Left lung (tissue), 14 donors: ENCODE measurements at places on chromosomes 12 and 14. TPM values are rescaled to one million over a fixed set of nuclear protein-coding genes. Genes with fewer than 3 reads are reported as not detected.

FAM90A1 gene
- 3.2 TPM for polyA plus RNA-seq

NOS1 gene
- 0.24 TPM for polyA plus RNA-seq

PAPOLA gene
- 254 TPM for polyA plus RNA-seq

KRT6C gene
- not detected for polyA plus RNA-seq

DPY19L2 gene
- polyA plus RNA-seq, result 29.4 TPM

PMEL gene
- polyA plus RNA-seq, result 2.5 TPM

PPTC7 gene
- 14.4 TPM for polyA plus RNA-seq

TMEM63C gene
- polyA plus RNA-seq, result 2.0 TPM

KRT72 gene
- 0.08 TPM for polyA plus RNA-seq

DNA sequence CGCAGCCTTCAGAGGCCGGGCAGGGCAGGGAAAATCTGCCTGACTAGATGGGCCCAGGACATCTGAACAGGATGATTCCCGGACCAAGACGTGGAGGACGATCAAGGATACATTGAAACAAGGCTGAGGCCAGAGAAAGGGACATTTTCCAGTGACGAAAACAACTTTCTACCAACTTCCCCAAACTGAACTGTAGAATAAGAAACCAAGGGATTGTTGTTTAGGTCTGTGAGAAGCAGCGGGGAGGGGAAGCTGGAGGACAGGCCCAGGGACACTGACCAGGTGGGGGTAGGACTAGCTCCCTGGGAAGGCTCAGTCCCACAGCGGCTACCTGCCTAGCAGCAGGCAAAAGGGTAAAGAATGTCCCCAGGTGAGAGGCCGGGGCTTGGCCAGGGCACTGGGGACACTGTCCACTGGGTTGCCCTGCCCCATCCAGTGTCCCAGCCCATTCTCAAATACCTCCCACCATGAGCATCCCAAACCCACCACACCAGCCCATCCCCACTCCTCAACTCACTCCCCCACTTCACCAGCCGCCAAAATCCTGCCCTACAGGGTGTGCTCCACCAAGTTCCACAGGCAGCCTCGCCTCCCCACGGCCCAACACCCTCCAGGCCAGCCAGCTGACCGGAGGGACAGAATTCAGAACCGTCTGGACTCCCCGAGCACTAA is 995 bp downstream of the TNFRSF1A start:
- H3K27ac ChIP-seq, result peak overlapping the region; percentile 97
- no peaks in the 10 kb centered on the region for H3K36me3 ChIP-seq
- no peak for DNase-seq
- H3K4me1 ChIP-seq, result peaks cover 75% of the 10 kb centered on the region
- peak overlapping the region; percentile 98 for H3K4me3 ChIP-seq

DNA sequence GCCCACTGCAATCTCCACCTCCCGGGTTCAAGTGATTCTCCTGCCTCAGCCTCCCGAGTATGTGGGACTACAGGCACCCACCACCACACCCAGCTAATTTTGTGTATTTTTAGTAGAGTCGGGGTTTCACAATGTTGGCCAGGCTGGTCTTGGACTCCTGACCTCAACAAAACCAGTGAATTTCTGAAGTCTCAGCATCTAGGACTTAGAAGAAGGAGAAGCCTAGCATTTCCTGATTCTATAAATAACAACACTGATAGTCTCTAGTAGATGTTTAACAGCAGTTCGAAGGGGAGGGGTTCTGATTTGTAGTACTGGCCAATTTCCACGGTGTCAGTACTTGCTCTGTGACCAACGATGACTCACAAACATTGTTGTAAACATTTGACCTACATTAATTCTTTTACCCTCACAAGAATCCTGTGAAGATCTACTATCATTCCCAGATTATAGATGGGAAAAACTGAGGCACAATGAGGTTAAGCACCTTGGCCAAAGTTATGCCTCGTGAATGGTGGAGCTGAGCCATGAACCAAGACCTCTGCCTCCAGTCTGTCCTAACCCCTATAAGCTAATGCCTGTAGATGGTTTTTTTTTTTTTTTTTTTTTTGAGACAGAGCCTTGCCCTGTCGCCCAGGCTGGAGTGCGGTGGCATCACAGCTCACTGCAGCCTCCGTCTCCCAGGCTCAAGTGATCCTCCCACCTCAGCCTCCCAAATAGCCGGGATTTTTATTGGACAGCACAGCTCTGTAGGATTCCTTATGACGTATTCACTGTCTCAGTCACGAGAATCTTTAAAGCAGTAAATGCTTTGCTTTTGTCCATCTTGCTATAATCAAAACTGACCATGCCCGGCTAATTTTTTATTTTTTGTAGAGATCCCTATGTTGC is 5.2 kb downstream of the P2RX4 start:
- peaks cover 16% of the 10 kb centered on the region for H3K4me1 ChIP-seq
- H3K4me3 ChIP-seq, result no peak overlapping the region
- H3K27ac ChIP-seq, result peak overlapping the region; percentile 70
- H3K36me3 ChIP-seq, result peaks cover 37% of the 10 kb centered on the region

GRCh38 chr14:78173346-78174035 is 3.3 kb downstream of the NRXN3 start:
- DNase-seq, result no peak
- no peaks in the 10 kb centered on the region for H3K4me1 ChIP-seq
- no peak overlapping the region for H3K27ac ChIP-seq
- H3K36me3 ChIP-seq, result no peaks in the 10 kb centered on the region

DNA sequence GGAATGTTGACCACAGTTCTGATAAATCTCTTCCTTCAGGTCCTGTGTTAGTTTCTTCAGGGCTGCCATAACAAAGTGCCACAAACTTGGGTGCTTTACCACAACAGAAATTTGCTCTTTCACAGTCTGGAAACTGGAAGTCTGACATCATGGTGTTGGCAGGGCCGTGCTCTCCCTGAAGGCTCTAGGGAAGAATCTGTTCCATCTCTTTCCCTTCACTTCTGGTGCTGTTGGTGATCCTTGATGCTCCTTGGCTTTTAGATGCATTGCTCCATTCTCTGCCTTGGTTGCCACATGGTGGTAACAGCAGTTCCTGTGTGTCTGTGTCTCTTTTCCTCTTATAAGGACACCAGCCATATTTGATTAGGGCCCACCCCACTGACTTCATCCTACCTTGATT is 32.2 kb downstream of the HMGA2 start:
- no peaks in the 10 kb centered on the region for H3K36me3 ChIP-seq
- H3K27ac ChIP-seq, result no peak overlapping the region
- no peaks in the 10 kb centered on the region for H3K27me3 ChIP-seq
- H3K4me3 ChIP-seq, result no peak overlapping the region
- H3K4me1 ChIP-seq, result no peaks in the 10 kb centered on the region
- DNase-seq, result no peak

DNA sequence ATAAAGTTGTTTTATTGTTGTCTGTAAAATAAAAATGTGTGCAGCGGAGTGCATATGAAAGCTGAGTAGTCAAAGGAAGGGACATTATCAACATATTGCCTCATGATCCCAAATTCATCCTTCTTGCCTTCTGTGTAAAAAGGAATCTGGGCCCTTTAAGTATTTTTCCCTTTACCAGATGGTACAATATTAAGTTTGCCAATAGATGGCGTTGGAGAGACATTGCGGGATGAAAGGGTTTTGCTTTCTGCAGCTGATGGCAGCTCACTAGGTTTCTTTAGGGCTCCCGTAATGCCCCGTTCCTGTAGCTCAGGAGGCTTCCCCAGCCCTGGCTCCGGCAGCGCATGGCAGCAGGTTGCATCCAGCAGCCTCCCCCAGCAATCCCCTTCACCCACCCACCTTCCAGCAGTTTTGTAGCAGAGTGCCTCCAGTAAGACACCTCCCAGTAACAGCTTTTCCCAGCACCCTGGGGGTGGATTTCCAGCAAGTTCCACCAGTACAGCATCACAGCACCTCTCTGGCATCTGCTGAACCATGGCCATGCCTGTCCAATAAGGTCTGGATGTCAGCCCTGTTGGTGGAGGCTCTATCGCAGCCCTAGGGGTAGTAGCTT is 354.4 kb downstream of the MED13L start:
- DNase-seq, result no peak
- peaks cover 28% of the 10 kb centered on the region for H3K27me3 ChIP-seq
- no peaks in the 10 kb centered on the region for H3K4me1 ChIP-seq
- no peak overlapping the region for H3K4me3 ChIP-seq
- H3K27ac ChIP-seq, result no peak overlapping the region

DNA sequence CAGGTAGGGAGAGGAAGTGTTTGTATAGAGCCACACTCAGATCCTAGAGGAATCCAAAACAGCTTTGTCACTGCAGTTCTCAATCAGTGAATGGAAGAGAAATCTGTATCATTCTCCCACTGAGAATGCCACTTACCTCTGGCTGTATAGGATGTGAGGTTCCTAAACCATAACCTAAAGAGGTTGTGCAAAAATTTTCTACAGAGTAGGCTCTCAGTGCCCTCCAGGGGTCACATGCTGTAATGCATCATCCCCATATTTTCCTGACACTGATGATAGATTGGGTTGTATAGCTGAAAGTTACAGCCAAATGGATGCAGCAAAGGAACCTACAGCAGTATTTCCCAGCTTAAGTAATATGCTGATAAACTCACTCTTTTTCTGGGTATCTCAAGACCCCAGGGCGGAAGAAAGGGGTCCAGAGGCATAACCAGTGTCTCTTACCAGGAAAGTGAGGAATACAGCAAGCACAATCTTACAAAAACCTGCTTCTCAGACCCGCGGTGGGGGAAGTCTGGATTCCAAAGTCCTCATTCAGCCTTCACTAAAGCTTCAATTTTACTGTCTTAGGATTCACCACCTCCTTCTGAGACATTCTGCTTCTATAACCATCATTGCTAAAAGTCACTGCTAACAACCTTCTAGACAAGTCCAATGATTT is 3.8 kb downstream of the BCDIN3D start:
- no peaks in the 10 kb centered on the region for H3K27me3 ChIP-seq
- H3K36me3 ChIP-seq, result no peaks in the 10 kb centered on the region
- H3K4me3 ChIP-seq, result no peak overlapping the region
- H3K4me1 ChIP-seq, result peaks cover 8% of the 10 kb centered on the region
- DNase-seq, result no peak

- no peaks in the 10 kb centered on the region for H3K27me3 ChIP-seq
- no peaks in the 10 kb centered on the region for H3K4me1 ChIP-seq
- no peak for DNase-seq
- no peak overlapping the region for H3K27ac ChIP-seq
Measured at GRCh38 chr14:105436891-105437722, 17.5 kb downstream of the MTA1 start.

DNA sequence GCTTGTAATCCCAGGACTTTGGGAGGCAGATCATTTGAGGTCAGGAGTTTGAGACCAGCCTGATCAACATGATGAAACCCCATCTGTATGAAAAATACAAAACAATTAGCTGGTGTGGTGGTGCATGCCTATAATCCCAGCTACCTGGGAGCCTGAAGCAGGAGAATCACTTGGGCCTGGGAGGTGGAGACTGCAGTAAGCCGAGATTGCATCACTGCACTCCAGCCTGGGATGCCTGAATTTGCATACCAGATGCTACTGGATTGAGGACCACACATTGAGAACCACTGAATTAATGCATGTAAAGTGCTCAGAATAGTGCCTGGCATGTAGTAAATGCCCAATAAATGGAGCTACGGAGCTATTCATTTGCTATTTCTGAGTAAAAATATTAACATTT is 14.9 kb upstream of the MYH7 start:
- H3K36me3 ChIP-seq, result no peaks in the 10 kb centered on the region
- H3K4me3 ChIP-seq, result no peak overlapping the region
- no peak overlapping the region for H3K27ac ChIP-seq
- H3K27me3 ChIP-seq, result no peaks in the 10 kb centered on the region
- H3K4me1 ChIP-seq, result no peaks in the 10 kb centered on the region

DNA sequence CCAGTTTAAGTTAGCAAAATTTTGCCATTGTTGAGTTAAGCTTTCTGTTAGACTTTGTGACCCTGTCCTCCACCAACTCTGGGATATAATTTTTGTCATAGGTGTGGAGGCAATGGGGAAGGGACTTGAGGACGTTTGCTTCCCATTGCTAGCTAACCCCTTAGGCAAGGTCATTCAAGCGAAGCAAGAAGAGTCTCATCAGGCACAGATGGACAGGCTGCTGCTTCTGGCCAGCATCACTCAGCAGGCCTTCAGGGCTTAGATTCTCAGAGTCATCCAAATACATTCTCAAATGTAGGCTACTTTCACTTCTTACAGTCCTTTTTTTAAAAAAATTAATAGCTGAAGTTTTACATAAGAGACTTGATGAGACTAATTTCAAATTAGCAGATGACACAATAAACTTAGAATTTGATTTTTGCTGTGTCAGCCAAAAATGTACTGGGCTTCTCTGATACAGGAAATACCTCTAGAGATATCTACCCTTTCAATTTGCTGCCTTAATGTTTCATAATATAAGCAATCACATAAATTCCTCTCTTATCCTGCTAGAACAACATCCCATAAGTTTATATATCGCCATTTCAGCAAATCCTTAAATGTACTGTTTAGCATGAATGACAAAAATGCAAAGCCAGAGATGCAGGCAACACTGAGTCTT is 875.2 kb downstream of the FLRT2 start:
- no peaks in the 10 kb centered on the region for H3K36me3 ChIP-seq
- H3K27me3 ChIP-seq, result no peaks in the 10 kb centered on the region

DNA sequence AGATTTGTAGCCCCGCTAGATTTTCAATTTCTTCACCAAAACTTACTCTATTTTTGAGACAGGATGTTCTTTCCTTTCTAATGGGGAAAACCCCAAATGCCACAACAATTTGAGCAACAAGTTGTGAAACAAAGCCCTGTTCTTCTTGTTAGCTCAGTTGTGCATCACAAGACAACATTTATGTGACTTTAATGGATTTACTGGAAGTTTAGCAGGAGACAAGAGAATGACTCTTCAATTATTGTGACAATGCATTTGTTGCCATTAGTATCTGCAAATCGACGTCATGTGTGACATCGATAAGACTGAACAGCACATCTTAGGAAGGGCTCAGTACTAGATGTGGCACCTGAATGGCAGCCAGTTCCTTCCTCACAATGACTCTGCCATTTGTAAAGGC is 1028.9 kb upstream of the TMEM132C start:
- H3K36me3 ChIP-seq, result no peaks in the 10 kb centered on the region
- no peak overlapping the region for H3K4me3 ChIP-seq
- DNase-seq, result no peak
- H3K27me3 ChIP-seq, result no peaks in the 10 kb centered on the region
- H3K4me1 ChIP-seq, result no peaks in the 10 kb centered on the region

GRCh38 chr12:114904254-114905003 is 220.5 kb upstream of the TBX3 start:
- no peaks in the 10 kb centered on the region for H3K27me3 ChIP-seq
- no peak overlapping the region for H3K4me3 ChIP-seq
- no peak overlapping the region for H3K27ac ChIP-seq
- no peaks in the 10 kb centered on the region for H3K4me1 ChIP-seq

- no peaks in the 10 kb centered on the region for H3K36me3 ChIP-seq
- H3K27me3 ChIP-seq, result no peaks in the 10 kb centered on the region
- peaks cover 28% of the 10 kb centered on the region for H3K4me1 ChIP-seq
Measured at GRCh38 chr12:89333564-89334252, 18.6 kb downstream of the DUSP6 start.

DNA sequence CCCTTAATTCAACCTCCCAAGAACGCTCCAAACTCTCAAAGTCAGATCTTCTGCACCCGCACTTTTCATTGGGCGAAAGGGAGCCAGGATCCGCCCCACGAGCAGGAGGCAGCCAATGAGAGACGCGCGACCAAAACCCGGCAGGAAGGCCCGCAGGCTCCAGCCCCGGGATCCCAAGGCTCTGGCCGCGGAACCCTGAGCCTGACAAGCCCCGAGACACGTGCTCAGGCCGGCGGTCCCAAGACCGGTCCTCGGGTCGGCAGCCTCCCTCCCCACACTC is 438 bp downstream of the DDX54 start:
- H3K27me3 ChIP-seq, result no peaks in the 10 kb centered on the region
- peaks cover 46% of the 10 kb centered on the region for H3K4me1 ChIP-seq
- peaks cover 19% of the 10 kb centered on the region for H3K36me3 ChIP-seq
- H3K27ac ChIP-seq, result peak overlapping the region; percentile 97

GRCh38 chr12:56042843-56043242 is 1.1 kb downstream of the RPS26 start:
- peaks cover 13% of the 10 kb centered on the region for H3K4me1 ChIP-seq
- peaks cover 32% of the 10 kb centered on the region for H3K36me3 ChIP-seq
- no peak for DNase-seq
- no peak overlapping the region for H3K27ac ChIP-seq
